ENCODE measurements at places on chromosomes 2 and 18.

GRCh38 chr2:130877258-130877657 is 40.5 kb downstream of the ARHGEF4 start:
- no peak for DNase-seq

DNA sequence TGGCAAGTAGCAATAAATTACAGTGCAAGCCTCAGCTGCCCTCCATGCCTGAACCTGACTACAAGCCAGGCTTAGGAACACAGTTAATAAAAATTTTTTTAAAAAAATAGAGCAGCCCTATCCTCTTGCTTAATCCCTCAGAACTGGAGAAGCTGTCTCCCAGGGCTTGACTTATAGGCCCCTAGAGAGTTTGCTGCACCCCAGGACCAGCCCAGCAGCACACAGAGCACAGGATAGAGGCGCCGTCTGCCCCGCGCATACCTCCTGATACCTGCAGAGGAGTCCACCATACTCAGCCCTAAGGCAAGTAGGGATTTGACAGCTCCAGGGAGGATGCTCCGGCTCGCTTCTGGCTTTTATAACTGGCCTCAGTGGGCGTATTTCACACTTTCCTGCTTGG is 548.6 kb upstream of the RAB6C start:
- no peak for DNase-seq

DNA sequence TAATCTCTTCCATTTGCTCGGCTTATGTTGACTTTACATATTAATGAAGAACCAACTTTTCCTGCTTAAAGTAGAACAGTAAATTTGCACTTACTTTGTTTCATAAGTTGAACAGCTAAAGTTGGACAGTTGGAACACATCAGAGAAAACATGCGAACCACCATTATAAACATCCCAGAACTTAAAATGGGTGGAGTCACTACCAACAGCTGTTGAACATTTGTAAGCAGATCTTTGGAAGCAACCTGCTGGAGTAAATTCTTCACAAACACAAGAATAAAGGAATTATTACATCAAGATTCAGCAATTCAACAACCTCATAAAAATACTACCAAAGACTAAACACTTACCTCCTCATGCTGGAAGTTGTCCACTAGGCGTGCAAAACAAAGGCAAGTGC is 96.4 kb upstream of the DNER start:
- no peak for DNase-seq

- no peak for DNase-seq
Observed at GRCh38 chr2:129443235-129443864, 536.1 kb upstream of the RAB6C start.
